ENCODE measurements at places on chromosomes 5 and 9. TPM values are rescaled to one million over a fixed set of nuclear protein-coding genes. Genes with fewer than 3 reads are reported as not detected.

GRCh38 chr9:35510754-35511428 lies 21.0 kb downstream of the RUSC2 start:
- H3K36me3 ChIP-seq: peaks cover 4% of the 10 kb centered on the region
- DNase-seq: peak; percentile 79
- H3K4me3 ChIP-seq: no peak overlapping the region
- peak overlapping the region; percentile 44 for H3K27ac ChIP-seq

DNA sequence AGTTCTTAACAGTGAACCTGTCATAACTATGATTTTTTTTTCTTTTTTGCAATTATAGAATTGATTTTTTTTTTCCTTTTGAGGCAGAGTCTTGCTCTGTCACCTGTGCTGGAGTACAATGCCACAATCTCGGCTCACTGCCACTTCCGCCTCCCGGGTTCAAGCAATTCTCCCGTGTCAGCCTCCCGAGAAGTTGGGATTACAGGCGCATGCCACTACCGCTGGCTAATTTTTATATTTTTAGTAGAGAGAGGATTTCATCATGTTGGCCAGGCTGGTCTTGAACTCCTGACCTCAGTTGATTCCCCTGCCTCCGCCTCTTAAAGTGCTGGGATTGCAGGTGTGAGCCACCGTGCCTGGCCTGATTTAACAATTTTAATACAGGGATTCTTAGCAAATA lies 21.4 kb downstream of the UGCG start:
- H3K4me3 ChIP-seq: no peak overlapping the region
- no peaks in the 10 kb centered on the region for H3K27me3 ChIP-seq
- H3K36me3 ChIP-seq: peaks cover 62% of the 10 kb centered on the region

DNA sequence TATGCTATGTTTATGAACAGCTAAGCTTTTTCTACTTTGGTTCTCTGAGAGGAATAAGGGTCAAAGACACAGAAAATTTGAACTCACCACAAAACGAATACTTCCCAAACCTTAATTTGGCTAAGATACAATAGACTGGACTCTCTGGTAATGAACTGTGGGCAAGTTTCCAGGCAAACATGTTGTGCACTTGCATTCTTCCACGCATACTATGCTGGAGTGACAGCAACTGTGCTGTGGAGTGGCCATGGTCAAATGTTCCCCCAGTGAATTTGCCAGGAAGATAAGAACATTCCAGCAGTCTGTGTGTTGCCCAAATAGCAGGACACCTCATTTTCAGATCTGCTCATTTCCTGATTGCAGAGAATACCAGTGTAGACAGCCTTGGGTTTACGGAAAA lies 275.3 kb upstream of the IL12B start:
- no peak overlapping the region for H3K27ac ChIP-seq
- H3K4me1 ChIP-seq: no peaks in the 10 kb centered on the region
- H3K27me3 ChIP-seq: no peaks in the 10 kb centered on the region
- no peak overlapping the region for H3K4me3 ChIP-seq
- H3K36me3 ChIP-seq: no peaks in the 10 kb centered on the region
- no peak for DNase-seq

DNA sequence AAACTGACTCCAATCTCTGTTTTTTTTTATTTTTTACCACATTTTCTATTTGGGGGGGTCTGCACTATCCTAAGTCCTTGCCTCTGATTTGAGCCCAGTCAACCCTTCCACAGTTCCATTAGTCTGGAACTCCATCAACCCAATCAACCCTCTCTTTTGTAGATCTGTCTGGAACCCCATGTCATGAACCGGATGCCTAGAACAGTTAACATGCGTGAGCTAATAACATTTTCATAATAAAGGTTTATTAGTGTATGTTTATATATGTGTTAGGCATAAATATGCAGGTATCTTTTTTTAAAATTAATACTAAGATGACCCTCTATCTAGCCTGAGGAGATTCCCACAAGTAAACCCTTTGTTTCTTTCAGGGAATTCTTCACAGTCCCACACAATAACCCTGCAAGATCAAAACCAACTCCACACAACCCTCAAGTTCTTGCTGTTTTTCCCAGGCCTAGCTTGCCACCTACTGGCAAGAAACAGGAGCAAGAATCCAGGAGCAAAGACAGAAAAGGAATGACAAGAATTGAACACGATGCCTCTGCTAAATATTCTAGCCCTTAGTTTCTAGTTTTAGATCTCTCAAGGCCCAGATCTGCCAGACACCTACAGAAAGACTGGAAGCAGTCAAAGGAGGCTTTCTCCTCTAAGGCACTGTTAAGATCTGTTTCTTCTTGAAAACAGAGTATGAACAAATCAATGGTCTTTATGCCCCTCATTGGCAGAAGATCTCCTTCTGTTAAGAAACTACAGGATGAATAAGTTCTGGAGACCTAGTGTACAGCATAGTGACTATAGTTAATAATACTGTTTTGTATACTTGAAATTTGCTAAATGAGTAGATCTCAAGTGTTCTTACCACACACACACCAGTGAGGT lies 100.4 kb downstream of the TRIM36 start:
- no peaks in the 10 kb centered on the region for H3K27me3 ChIP-seq
- H3K4me3 ChIP-seq: no peak overlapping the region
- H3K4me1 ChIP-seq: no peaks in the 10 kb centered on the region
- H3K36me3 ChIP-seq: no peaks in the 10 kb centered on the region
- H3K27ac ChIP-seq: no peak overlapping the region

GRCh38 chr5:172177176-172177575 lies 10.8 kb downstream of the STK10 start:
- H3K4me3 ChIP-seq: no peak overlapping the region
- no peak overlapping the region for H3K27ac ChIP-seq
- peaks cover 62% of the 10 kb centered on the region for H3K4me1 ChIP-seq
- DNase-seq: no peak

MEGF10 gene
- total RNA-seq: 0.03 TPM

GLDC gene
- total RNA-seq: not detected

Data from SJSA1 (cell line).